ENCODE measurements at places on chromosomes 2 and 18. TPM values are rescaled to one million over a fixed set of nuclear protein-coding genes. Genes with fewer than 3 reads are reported as not detected.

- DNase-seq = peak; percentile 56
Observed at GRCh38 chr2:66901344-66901743, 466.4 kb downstream of the MEIS1 start.

- DNase-seq = no peak
Observed at GRCh38 chr2:44909831-44910230, 31.7 kb upstream of the SIX3 start.

GRCh38 chr2:63192889-63193774 lies 142.5 kb downstream of the OTX1 start:
- no peak for DNase-seq

- no peak for DNase-seq
Observed at GRCh38 chr2:36462311-36462935, 106.8 kb downstream of the CRIM1 start.

DNA sequence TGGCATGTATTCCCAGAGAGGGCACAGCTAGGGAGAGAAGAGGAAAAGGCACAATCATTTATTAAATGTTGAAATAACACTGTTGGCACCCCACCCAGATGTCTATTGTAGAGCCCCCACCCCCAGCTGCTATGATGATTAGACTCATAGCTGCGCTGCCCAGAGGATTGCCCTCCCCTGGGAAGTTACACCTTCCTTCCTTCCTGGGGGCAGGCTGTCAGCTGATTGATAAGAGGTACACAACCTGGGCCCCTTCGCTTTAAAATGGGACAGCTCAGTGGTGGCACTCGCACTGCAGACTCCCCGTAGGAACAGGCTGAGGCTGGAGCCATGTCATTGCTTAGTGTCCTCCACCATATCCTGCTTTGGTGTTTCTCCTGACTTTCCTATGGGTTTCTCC lies 18.1 kb downstream of the TEX51 start:
- DNase-seq = no peak

GRCh38 chr2:38602136-38602731 lies 494 bp downstream of the HNRNPLL start:
- DNase-seq = peak; percentile 63

DNA sequence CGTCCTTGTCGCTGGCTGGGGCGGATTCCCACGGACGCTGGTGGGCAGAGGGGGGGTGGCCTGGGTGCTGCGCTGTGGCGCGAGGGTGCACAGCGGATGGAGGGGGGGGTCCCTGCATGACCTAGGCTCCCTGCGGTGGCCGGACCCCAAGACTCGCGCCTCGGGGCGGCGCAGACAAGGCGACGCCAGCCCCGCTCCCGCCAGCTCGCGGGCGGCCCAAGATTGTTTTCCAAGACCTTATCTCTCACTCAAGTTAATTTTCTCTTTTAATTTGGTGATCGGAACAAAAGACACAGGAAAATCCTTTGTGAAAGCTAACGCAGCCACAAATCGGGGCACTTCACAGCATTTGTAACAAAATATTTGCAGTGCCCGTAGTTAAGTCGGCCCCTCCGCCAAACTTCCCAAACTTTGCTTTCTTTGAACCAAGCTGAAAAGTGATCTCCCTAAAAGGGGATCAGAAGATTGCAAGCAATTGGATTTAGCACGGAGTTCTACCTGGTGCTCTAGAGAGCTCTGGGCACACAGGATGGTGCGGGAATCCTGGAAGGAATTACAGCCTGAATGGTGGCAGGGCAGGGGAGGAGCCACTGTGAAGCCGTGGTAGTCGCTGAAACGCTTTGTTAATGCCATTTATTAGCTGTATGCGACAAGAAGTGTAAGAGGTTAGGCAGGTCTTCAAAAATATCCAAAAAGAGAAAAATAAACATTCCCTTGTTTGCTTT lies 4.8 kb upstream of the ID2 start:
- DNase-seq = peak; percentile 53

DNA sequence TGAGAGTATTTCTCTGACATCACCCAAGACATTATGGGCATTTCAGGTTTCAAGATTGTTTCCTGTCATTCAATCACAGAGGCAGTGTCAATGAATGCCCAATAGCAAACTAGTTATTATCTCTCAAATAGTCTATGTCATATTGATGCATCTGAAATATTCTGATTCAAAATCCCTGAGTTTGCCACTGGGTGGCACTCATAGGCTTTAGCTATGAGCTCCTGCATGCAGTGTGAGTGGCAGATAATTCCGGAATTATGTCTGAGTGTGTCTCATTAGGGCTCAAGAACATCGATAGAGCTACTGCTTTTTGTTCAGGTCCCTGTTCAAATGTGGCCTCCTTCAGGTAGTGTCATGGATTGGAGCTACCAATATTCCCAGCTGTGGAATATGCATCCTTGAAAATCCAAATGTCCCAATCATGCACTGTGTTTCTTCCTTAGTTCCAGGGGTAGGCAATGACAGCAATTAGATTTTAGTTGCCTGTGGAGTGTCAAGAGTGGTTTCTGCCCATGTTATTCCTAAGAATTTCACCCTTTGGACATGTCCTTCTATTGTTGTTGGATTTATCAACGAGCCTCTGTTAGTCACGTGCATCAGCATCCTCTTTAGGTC lies 7.8 kb upstream of the OR6B3 start:
- DNase-seq = peak; percentile 59

The VPS4B gene
- polyA plus RNA-seq = 24.4 TPM

DNA sequence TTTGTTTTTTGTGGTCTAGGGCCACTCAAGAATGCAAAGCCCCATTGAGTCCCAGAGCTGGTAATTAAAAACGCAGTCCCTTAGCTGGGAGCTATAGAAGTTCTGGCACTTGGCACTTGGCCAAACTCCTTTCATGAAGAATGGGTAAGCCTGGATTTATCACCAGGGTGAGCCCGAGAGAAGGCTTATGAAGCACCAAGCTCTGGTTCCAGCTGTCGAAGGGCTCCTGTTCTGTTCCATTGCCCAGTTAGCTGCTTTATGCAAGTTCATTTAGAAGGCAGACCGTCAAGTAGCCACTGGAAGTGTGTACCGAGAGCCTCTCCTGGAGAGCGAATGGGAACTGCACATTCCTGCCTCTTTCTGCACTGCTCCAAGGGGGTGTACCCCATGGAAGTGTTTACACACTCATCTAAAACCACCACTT lies 14.2 kb downstream of the ECEL1 start:
- peak; percentile 61 for DNase-seq

DNA sequence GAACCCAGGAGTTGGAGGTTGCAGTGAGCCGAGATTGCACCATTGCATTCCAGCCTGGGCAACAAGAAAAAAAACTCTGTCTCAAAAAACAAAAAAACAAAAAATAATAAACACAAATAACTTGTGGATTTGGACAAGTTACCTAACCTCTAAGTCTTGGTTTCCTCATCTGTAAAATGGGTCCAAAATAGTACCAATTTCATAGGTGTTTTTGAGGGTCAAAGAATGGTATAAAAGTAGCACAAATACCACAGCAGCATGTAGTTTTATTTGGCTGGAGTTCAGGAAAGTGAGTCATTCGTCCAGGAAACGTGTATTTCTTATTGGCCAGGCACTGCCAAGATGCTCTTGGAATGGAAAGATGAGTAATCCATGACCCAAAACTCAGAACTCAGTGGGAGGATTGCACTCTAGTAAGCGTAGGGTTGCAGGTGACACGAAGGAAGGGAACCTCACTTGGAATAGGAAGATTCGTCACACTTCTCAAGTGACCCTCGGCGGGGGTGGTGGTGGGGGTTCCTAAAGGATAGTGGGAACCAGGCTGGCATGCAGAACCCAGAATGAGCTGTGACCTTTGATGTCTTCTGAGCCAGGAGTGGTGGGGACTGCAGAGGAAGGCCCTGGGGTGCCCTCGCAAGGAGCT lies 24.4 kb downstream of the GRHL1 start:
- DNase-seq = peak; percentile 76

GRCh38 chr2:3645745-3646389 lies 12.1 kb upstream of the ALLC start:
- no peak for DNase-seq

GRCh38 chr18:76099931-76100457 lies 395.0 kb downstream of the ZNF516 start:
- DNase-seq = no peak

The USP34 gene
- 62.5 TPM for polyA plus RNA-seq

DNA sequence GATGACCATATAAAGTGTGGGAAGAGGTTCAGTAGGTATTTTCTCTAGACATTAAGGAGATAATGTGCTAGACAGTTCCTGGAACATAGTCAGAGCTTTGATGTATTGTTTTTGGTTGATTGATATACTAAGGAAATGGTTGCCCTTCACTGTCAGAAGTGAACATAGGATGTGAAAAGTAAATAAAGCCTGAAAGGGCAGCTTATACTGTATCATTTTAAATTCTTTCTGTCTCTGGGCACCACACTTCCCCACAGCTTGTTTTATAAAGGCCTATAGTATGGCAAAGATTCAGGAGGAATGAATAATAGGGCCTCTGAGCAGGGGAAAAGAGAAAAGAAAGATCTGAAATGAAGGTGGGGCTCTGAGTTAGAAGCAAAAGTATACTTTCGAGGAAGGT lies 72.7 kb upstream of the ITPRID2 start:
- DNase-seq = no peak

- no peak for DNase-seq
Observed at GRCh38 chr2:129673234-129673633, 306.2 kb upstream of the RAB6C start.

GRCh38 chr2:66031236-66031635 lies 403.7 kb upstream of the MEIS1 start:
- DNase-seq = peak; percentile 69

GRCh38 chr2:212197776-212198175 lies 340.8 kb downstream of the ERBB4 start:
- DNase-seq = no peak

The C2orf49 gene
- 13.7 TPM for polyA plus RNA-seq

The VIT gene
- polyA plus RNA-seq = 3.7 TPM

The NEU2 gene
- not detected for polyA plus RNA-seq

DNA sequence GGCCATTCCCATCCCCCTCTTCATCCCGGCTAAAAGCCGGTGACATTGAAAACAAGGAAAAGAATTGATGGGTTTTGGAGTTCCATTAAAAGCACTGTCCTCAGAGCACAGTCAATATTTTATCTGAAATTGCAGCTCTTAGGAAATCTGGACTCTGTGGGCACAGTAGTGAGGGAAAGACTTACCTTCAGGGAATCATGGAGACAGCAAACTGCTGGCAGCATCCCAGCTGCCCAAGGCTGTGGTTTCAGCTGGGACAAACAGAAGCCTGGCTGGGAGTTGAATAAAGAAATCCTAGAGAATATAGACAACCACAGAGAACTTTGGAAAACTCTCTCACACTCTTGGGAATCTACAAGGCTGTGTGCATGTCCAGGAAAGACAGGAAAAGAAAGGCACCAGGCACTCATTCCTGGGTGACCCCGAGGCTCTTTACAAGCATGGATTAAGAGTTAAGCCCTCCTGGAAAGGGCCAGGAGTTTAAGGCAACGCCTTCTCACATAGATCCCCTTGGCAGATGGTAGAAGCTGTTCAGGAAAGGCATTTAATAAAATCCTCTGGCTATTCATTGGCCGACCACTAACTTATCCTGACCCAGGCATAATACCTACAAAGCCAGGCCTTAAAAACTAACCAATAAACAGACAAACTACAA lies 255.1 kb downstream of the MYT1L start:
- DNase-seq = no peak

DNA sequence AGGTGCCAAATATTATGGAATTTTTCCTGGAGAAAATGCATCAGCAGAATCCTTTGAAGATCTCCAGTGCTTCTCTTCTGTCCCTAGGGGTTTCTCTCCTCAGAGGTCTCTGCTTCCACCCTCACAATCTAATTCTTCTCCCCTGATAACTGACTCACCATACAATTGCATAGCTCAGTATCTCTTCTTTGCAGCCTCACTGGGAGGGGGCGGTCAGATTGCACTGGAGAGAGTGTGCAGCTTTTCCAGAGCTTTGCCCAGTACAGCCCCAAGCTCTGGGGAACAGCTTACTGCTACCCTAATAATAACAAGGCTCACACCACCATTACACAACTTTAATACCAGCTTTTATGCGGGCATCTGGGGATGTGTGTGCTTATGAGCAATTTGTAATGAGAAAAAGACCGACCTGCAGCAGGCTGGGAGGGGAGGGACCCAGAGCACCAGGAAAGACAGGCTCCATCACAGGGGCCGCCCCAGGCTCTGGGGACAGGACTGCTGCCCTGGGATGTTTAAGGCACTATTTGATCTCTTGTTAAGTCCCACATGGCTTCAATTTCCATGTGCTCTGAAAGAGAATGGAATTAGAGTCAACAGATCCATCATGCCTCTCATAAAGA lies 276.6 kb upstream of the SIX2 start:
- no peak for DNase-seq

The ERBB4 gene
- 9.2 TPM for polyA plus RNA-seq

- peak; percentile 46 for DNase-seq
Observed at GRCh38 chr2:55961318-55961911, 37.8 kb upstream of the EFEMP1 start.

The TXNL1 gene
- 106 TPM for polyA plus RNA-seq

- no peak for DNase-seq
Observed at GRCh38 chr18:22550366-22550765, 132.7 kb upstream of the CTAGE1 start.

- DNase-seq = no peak
Observed at GRCh38 chr18:52322307-52322706, 17.7 kb upstream of the DCC start.

GRCh38 chr18:77102259-77103040 lies 30.1 kb downstream of the MBP start:
- DNase-seq = peak; percentile 89

GRCh38 chr2:173435574-173435973 lies 80.9 kb downstream of the CDCA7 start:
- DNase-seq = no peak

The CDH20 gene
- polyA plus RNA-seq = 0.44 TPM

The UGT1A3 gene
- polyA plus RNA-seq = not detected

DNA sequence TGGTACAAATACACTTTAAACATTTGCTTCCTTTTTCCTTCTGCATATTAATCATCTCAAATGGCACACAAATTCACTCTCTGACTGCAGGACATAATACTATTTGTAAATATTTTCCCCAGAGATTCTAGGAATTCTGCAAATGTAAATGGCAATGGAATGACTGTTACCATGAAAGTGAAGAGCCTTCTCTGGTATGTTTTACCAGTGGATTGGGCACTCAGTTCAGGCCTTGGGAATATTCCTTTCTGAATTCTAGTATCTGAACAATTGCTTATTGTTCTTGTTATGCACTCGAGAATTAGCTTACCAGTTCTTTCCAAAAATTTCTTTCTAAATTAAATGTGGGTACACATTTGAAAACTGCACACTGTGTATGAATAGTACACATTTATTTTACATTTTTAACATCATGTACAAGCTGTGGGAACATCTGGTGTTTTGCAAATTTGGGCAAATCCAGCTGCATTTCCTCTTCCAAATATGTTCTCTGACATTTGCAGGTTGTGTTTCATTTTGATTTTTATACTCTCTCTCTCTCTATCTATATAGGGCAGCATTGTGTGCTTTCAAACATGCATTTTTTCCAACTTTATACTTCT lies 289.1 kb downstream of the NBAS start:
- DNase-seq = peak; percentile 20

The POTEE gene
- polyA plus RNA-seq = not detected

- peak; percentile 35 for DNase-seq
Observed at GRCh38 chr2:240021488-240022104, 3.5 kb downstream of the NDUFA10 start.

The FIGN gene
- 0.84 TPM for polyA plus RNA-seq

- no peak for DNase-seq
Observed at GRCh38 chr2:113712941-113713340, 43.5 kb downstream of the SLC35F5 start.

Measured in muscle of leg (tissue), 16 donors.